Stimulated activated CD8-positive, alpha-beta memory T cell treated with anti-CD3 and anti-CD28 coated beads, Interleukin-4, amount 100 ng/mL, for 1 hour (primary cell): ENCODE measurements at places on chromosomes 11 and 22.

DNA sequence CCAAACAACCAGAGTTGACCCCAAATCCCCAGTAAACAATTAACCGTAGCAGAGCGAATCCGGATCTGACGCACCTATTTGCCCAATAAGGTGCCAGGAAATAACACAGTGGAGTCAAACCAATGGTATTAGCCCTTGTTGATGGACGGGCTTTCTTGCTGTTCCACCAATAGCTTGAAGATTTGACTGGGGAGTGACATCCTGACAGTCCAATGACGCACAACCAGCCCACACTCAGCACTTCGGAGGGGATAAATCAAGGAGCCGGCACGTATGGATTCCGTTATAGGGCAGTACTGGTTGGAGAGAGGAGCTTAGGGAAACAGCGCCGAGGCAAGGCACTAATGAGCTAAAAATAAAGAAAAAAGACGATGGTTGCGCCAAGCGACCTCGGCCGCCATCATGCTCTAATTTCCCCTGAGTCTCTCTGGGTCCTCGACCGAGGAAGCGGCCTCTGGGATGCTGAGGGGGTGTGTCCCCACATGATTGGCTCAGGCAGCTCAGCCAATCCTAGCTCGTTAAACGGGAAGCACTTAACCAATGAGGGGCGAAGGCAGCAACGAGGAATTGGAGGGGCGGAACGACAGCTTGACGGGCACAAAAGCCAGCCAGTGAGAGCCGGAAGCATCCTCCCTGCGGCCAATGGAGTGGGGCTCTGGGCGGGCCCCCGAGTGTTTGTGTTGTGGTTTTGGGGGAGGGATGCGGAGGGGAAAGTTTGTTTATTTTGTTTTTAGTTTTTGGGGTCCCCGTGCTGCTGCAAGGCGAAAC, 49.5 kb downstream of the FAM83F start:
- DNase-seq, result peak; percentile 87

DNA sequence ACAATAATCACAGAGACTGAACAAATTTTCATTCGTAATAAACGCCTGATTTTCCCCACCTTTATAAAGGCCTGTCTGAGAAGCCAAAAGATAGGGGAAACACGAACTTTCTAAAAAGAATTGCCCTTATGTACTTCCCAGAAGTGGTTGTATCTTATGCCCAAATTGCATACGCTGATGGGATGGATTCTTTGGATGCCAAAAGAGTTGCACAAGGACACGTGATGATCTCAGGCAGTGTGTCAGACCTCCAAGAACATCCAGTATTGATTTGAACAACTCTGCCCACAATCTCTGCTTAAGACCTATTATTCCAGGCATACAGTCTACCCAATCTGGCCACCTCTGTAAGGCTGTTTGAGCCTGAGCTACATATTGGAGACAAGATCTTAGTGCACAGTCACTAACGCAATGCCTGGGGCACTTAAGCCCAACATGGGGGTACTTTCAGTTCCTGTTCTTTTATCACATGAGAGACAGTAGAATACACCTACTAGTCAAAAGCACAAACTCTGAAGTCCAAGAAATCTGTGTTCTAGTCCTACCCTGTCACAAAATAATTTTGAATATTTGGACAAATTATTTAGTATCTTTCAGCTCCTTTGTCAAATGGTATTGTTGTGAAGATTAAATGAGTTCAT, 38.9 kb downstream of the OR10A6 start:
- no peak for DNase-seq

GRCh38 chr11:86999388-86999787, 38.3 kb upstream of the TMEM135 start:
- DNase-seq, result no peak

DNA sequence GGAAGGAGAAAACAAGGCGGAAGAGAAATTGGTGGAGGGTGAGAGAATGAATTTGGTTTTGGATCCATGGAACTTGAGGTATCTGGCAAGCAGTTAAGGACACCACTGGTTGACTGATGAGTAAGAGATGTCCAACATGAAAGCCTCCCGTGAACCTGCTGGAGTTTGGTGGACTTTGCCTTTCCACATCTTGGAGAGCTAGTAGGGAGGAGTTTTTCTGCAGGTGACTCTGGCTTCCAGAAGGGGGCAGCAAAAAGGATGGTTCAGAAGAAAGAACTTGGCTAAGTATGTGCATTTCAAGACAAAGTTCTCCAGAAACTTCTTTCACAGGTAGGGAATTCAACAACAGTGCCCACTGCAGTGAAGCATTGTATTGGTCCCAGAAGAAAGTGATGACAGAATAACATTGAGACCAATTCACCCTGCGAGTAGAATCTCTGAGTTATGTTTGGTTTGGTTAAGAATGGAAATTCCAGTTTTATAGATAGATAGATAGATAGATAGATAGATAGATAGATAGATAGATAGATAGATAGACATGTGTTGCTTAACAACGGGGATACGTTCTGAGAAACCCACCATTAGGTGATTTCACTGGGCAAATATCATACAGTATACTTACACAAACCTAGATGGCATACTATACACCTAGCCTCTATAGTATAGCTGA, 28.5 kb downstream of the DCDC1 start:
- DNase-seq, result no peak

- no peak for DNase-seq
These were observed 10.5 kb downstream of the NRXN2 start for GRCh38 chr11:64712430-64713015.

- no peak for DNase-seq
These were observed 53.9 kb upstream of the CEP126 start for GRCh38 chr11:101860696-101861427.

DNA sequence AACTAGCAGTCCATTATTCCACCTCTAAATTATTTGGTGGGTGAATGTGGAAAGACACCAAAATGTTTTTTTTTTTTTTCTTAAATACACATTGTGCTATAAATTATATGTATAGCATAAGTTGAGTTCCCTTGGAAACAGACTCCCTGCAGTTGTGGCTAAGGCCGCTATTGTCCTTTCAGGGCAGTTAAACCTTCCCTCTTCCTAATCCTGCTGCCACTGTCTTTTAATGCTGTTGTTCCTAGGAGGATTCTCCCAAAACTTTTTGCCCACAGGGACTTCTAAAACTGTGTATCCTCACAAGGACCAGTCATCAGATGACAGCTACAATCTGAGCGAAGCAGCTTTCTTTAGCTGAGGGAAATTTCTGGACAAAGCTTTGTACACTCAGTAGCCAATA, 478.9 kb upstream of the CHORDC1 start:
- DNase-seq, result no peak

DNA sequence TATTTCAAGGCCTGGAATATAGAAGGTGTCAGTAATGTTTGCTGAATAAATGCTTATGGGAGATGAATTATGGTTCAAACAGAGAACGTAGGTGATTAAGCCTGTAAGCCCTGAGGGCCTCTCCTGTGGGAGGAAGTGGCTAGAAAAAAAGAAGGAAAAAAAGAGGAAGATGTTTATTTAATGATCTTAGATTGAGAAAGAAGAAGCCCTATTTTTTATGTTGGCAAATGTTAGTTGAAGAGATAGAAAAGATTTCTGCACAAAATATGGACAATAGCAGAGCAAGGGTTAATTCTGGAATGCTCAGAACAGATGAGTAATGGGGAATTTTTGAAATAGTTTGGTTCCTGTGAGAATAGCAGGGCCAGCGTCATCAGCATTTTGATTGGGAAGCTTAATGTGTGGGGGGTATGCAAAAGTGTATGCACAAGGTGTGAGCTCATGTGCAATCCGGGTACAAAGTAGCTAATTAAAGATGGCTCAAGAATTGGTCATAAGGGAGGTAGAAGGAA, 95.7 kb downstream of the TEAD1 start:
- DNase-seq, result no peak
